ENCODE measurements at places on chromosomes 11 and 22.

- DNase-seq, result no peak
These were observed 151.4 kb downstream of the CACNA1I start for GRCh38 chr22:39722032-39722325.

DNA sequence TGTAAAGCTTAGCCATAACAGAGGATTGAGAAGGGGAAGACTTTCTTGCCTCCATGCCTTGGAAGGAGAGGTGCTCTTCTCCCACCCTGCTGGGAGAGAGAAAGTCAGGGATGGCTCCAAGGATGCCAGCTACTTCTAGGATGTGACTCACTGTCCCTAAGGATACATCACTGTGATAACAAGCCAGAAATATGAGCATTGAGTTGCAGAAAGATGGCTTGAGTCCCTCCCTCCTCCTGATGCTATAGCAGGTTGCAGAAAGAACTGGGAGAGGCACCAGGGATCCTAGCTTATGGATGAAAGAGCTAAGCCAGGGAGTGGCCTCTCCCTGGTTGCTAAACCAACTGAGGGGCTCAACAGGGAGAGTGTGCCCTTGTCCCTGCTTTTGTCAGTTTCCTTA is 27.8 kb upstream of the FJX1 start:
- no peak for DNase-seq

DNA sequence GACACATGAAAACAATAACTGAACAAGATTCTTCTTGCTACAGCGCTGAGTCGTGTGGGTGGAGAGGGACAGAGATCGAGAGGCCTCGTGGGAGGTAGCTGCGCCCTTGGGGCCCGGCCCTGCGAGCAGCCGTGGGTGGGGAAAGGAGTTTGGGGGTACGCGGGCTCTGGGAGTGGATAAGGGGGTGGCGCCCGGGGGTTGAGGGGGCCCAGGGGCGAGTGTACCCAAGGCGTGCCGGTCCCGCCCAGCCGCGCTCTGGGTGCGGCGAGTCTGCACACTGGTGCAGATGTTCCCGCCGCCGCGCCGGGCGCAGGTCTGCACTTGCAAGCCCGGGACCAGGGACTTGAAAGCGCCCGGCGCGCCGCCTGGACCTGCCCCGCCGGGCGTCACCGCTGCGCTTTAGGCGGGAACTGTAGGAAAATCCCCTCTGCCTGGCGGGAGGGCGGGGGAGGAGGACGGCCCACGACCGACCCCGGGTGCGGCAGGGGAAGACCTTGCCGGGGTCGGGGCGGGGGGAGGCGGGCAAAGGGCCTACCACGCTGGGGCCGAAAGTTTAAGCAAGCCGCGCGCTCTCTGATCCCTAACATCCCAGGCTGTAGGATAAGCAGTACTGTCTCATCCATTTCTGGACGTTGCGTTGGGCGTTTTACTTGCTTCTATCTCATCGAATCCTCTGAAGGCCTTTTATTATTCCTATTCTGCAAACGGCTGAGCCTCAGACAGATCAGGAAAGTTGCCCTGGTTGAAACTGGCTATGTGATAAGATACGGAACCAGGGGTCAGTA is 1.4 kb upstream of the KREMEN1 start:
- DNase-seq, result no peak

DNA sequence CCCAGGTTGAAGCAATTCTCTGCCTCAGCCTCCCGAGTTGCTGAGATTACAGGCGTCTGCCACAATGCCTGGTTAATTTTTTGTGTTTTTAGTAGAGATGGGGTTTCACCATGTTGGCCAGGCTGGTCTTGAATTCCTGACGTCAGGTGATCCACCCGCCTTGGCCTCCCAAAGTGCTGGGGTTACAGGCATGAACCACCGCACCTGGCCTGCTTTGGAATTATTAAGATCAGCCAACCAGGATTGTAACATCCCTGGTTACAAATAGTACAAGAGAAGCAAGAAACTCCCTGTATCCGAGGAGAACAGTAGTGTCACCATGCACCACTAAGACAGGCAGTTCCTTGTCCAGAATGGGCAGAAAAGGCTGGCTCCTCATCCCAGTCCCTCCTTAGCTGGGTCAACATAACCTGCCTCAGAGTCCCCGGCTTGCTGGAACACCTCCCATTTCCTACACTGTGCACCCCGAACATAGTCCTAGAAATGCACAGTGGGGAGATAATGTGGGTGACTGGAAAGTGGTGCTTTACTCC is 77.2 kb upstream of the INCENP start:
- no peak for DNase-seq

DNA sequence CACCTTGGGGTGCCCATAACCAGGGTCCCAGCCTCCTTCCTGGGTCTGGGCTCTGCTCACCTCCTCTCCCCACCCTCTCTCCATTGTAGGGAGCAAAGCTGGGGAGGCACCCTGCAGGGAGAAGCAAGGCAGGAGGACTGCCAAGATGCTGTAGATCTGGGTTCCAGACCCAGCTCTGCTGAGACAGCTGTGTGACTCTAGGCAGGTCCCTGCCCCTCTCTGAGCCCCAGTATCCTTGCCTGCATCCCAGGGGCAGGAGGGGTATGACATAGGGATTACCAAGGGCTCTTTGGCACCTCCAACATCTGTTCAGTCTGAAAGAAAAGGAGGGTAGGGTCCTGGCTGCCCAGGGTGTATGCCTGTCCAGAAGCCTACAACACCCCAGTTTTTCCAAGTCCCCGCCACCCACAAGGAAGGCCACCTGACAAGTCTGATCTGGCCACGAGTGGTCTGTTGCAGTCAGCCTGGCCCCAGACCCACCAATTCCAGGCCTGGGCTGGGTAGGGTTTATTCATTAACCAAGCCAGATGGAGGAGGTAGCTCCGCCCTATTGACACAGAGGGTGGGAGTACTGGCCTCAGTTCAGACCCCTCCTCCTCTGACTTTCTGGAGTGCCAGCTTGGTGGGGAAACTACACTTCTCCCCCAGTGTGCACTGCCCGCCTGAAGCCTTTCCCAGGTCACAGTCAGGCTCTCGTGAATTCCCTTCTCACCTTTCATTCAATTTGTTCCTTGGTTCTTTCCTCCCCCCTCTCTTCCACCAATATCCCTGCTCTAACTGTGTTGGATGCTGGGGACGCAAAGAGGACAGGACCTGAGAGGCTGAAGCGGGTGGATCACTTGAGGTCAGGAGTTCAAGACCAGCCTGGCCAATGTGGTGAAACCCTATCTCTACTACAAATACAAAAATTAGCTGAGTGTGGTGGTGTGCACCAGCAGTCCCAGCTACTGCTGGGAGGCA is 15.0 kb downstream of the STARD10 start:
- no peak for DNase-seq
